GM23248 (cell line): ENCODE measurements at places on chromosomes 6 and 20. TPM values are rescaled to one million over a fixed set of nuclear protein-coding genes. Genes with fewer than 3 reads are reported as not detected.

DNA sequence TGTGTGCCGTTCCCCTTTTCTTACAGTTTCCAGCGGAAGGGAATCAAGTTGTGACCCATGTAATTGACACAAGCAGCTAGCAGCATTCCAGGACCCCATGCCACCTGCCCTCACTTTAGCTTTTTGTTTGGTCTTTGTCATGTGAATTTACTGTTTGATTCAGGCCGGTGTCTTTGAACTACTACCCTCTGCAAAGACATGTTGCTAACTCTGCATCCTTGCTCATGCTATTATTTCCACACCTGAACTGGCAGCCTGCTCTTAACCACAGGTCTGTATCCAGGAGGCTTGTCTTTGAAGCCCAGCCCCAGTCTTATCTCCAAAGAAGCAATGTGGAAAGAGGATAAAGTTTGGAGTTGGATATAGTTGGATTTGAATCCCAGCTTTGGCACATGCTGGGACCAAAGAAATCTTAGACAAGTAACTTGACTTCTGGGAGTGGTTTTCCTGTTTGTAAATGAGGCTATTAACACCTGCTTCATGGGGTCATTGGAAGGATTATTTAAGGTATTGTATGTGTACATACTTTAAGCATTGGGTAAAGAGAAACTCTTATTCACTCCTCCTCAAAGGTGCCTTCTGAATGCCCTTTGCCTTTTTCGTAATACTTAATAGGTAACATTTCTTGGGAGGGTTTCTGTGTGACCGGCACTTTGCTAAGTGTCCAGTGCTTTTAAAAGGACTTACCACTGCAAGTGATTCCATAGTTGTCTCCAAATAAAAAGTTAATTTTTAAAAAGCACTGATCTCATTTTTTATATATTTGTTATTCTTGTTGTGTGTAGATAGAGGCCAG lies 52.4 kb downstream of the RALY start:
- no peak for DNase-seq

DNA sequence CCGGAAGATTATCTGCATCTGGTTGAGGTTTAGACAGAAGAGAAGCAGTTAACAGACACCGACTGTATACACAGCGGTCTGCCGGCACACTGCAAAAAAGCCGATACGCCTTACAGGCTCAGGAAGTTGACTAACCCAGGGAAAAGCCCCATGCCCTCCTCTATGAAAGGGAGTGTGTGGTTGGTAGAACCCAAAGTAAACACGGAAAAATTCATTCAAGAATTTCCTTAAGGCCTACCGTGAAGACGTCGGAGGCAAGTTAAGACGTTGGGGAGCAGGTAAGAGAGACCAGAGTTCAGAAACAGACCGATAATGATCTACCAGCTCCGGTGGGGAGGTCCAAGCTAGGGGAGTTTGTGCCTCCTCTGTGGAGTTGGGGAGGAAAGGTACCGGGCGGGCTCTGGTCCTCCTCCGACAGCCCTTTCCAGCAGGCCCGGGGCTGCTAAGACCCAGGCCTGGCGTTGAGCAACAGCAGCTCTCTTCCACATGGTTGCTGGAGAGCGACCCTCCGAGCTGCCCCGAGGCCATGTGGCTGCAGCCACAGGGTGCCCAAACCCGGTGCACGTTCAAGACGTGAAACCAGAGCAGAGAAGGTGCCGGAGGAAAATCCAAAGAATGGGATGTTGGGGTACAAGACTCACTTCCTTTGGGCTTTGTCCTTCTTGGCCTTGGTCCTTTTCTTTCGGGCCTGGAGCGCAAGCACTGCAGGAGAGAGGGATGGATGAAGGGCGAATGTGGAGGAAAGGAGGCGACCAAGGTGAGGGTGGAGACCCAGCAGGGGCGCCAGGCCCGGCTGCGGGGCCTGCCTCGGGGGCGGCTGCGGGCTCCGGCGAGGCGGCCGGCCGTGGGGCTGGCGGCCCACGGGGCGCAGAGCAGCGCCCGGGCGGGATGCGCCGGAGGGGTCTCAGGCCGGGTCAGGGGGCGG lies 809 bp downstream of the SRPK1 start:
- peak; percentile 76 for DNase-seq

DNA sequence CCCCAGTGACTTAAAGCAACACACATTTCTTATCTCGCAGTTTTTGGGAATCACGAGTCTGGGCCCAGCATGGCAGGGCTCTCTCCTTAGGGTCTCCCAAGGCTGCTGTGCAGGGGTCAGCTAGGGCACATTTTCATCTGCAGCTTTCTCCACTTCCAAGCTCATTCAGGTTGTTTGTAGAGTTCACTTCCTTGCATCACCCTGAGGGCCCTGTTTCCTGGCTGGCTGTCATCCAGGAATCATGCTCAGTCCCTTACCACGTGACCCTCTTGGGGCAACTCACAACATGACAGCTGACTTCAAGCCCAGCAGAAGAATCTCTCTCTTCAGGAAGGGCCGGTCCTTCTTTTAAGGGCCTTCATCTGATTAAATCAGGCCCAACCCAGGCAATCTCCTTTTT lies 21.3 kb downstream of the SNAP25 start:
- no peak for DNase-seq

Gene FOXS1
- not detected in 2 replicates for total RNA-seq

DNA sequence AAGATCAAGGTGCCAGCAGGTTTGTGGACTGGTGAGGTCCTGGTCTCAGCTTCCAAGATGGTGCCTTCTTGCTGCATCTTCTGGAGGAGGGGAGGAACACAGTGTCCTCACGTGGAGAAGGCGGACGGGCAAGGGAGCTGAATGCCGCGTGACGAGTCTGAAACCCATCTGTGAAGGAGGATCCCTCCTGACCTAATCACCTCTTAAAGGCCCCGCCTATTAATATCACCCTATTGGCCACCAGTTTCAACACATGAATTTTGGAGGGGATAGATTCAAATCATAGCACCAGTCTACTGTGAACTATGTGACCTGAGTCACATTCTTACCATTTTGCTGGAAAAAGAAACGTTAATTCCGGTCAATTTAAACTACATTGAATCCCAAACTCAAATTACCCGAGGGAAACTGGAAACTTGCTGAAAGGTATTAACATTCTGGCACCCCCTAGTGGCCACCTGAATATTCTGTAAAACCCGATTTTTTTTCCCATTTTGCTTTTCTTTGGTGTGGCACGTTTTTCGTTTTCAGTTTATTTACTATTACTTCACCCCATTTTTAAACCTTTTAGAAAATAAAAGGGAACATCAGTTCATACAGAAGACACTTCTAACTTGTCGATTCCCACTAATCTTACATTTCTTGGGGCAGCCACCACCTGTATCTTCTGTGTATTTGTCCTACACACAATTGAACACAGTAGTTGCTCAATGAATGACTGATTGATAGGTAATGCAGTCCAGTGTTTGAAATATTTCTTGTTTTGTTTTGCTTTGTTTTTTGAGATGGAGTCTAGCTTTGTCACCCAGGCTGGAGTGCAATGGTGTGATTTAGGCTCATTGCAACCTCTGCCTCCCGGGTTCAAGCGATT lies 17.9 kb upstream of the CCDC170 start:
- DNase-seq, result peak; percentile 77

DNA sequence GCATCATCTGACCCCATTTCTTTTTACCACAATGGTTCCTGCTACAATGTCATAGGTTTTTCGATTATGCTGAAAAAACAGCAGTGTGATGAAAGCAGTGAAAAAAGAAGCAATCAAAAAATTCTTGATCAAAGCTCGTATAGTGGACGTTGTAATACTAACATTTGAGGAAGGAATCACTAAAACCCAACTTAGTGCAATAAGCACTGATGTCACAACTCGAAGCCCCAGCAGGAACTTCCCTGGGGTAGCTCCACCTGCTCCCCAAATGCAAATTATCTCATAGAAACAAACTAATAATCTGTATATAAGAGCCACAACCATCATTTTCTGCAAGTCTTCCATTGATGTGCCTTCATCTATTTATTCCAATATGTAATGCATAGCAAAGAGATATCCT lies 285.6 kb upstream of the SGK1 start:
- no peak for DNase-seq

Gene MAP7
- total RNA-seq, result 0.76 and 1.9 TPM in 2 replicates

Gene SMPDL3A
- total RNA-seq, result 10.8 and 13.4 TPM in 2 replicates

Gene SIM1
- 1.6 and 4.9 TPM in 2 replicates for total RNA-seq

- DNase-seq, result no peak
These were observed 51.2 kb upstream of the LYRM2 start for GRCh38 chr6:89689732-89690131.

Gene PNPLA1
- not detected in 2 replicates for total RNA-seq

DNA sequence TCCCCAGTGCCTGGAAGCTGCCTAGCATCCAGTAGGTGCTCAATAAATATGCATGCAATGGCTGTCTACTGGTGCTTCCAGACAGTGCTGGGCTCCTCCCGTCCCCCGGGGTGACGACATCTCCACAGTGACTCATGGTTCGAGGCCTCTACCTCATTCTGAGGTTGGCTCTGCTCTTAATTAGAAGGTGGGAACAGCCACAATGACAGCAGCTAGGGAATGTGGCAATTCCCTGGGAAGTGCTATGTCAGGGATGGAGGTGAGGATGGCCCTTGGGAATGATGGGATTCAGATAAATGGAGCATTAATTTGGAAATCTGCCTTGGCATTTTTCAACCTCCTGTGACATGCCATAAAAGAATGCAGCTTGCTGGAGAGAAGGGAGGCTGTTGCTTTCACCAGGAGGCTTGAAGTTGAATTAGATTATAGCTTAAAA lies 43.5 kb upstream of the NFATC2 start:
- peak; percentile 95 for DNase-seq

Gene OR5V1
- not detected in 2 replicates for total RNA-seq

- peak; percentile 85 for DNase-seq
These were observed 301.8 kb downstream of the BTBD9 start for GRCh38 chr6:38337819-38338465.

DNA sequence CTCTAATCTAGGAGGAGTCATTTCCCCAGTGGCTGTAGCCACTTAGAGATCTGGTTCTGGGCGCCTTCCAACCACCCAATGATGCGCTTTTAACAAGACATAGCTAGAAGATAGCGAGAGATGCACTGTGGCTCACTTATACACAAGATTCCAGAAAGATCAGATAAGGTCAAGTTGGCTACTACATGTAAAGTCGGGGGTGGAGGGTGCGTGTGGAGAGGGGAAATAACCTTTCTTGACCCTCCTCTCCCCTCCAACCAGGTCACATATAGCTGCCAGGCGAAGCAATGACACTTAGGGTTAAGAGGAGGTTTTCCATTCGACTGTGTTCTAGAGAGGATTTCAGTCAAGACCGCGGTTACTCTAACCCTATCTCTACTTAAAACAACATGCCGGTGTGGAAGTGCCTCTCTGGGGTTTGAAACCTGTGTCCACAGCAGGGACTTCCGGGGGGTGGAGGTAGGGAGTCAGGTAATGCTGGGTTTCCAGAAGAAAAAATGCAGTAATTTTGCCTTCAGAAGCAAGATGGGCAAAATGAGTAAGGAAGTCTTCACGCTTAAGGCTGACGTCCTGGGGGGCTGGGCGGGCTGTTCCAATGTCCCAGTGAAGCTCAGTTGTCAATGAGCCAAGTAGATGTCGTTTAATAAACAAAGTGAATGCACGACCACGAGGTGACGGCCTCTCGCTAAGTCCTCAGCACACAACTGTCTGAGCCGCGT lies 1.8 kb upstream of the SIM1 start:
- no peak for DNase-seq

DNA sequence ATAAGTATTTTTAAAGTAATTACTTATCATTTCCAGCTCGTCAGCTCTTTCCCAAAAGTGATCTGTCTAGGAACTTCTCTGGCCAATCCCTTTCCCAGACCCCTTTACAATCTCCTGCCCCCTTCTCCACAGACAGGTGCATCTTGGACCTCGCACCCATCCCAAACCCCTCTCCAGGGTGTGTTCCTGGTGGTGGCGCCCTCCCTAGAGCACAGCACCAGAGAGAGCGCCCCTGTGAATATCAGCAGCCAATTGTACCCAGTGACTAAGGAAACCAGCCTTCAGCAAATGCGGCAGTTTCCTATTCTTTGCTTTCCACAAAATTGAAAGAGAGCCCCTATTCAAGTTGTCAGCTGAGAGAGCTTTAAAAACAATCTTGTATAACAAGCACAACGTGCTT lies 157.7 kb downstream of the RNASET2 start:
- DNase-seq, result no peak

GRCh38 chr20:16098890-16099639 lies 474.2 kb downstream of the KIF16B start:
- no peak for DNase-seq

DNA sequence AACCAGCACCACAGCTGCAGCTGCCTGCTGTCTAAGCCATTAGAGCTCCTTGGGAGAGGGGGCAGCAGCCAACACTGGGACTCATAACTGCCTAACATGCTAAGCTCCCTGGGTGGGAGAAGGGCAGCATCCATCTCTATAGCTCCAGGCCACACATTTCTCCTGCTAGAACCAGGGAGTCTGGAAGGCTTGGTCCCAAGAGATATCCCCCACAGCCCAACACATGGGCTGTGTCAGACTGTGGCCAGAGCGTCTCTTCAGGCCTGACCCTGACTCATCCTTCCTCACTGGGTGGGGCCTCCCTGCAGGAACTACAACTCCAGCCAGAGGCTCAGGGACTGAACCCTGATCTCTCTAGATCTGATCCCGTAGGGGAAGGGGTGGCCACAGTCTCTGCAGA lies 411.1 kb downstream of the HDGFL1 start:
- DNase-seq, result peak; percentile 61
